ENCODE measurements at places on chromosomes 13 and 19.

DNA sequence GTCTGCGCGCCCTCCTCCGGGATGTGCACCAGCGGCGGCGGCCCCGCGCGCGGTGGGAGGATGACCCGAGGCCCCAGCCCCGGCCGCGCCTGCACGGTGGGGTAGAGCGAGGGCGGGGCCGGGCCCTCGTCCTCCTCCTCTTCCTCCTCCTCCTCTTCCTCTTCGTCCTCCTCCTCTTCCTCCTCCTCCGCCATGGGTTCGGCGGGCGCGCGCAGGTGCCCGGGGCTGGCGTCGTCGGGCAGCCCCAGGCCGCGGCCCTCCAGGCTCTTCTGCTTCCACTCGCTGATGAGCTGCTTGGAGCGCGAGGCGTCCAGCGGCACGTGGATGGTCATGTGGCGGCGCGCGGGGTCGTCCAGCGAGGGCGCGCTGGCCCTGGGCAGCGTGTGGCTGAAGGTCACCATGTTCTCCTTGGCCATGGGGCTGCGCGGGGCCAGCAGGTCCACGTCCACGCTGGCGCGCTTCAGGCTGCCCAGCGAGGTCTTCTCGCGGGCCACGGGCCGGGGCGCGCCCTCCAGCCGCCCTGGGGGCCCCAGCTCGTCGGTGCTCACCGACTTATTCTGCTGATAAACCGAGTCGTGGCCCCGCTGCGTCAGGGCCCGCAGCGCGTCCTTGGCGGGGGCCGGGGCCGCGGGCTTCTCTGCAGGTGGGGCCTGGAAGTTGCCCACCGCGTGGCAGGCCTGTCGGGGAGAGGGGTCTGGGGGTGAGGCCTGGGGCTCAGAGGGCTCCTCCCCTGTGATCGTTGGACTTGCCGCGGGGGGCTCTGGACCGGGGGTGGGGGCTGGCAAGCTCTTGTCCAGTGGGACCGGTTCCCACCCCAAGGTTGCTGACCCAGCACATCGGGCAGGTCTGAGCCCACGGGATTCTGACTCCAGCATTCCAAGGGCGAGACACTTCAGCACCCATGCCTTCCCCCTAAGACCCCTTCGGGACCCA is 8.3 kb downstream of the PLPPR3 start:
- no peak for DNase-seq

DNA sequence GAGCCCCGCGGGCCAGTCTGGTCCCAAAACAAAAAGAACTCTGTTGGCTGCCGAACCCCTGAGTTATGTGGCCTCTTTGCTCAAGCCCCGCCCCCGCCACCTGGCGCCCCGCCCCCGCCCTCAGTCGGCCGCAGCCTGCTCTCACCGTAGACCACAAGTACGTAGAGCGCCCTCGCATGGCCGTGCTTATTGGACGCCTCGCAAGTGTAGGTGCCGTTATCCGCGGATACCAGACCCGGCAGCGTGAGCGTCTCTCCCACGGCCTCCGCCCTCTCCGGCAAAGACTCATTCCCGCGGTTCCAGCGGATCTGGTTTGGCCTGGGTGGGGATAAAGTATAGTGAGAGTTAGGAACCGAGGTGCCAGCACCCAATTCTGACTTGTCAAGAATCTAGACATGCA is 5.5 kb upstream of the ZNF428 start:
- DNase-seq, result peak; percentile 8

DNA sequence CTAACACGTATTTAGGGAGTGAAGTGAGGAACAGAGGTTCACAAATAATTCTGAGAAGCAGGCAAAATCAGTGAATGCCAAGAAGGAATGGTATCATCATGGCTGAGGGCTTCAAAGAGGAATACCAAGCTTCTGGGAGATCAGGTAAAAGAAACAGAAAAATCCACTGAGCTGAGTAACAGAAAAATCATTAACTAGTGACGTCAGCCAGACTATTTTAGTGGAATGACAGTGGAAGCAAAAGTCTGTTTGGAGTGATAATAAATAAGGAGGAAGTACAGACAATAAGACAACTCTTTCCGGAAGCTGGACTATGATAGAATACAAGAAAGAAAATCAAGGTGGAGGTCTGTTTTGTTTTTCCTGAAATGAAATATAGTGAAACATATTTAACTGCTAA is 83.5 kb downstream of the SACS start:
- DNase-seq, result no peak

GRCh38 chr13:28719227-28720055 is 671 bp upstream of the SLC46A3 start:
- peak; percentile 83 for DNase-seq

GRCh38 chr13:27925220-27925991 is 5.6 kb downstream of the PDX1 start:
- DNase-seq, result no peak

DNA sequence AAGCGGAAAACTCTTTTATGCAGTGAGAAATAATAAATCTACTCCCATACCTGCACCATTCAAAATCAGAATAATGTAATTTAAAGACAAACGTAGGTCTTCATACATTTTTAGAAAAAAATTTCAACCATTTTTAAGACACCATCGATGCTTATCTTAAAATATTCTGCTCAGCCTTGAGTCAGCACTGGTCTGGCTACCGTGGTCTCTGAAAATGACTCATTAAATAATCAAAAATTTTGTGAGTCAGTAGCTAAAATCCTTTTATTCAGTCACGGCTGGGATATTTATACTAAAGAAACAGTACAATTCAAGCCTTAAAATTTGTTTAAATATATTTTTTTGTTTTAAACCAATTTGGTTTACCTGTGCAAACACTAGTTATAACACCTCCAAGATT is 2862.8 kb upstream of the PCDH20 start:
- peak; percentile 81 for DNase-seq

DNA sequence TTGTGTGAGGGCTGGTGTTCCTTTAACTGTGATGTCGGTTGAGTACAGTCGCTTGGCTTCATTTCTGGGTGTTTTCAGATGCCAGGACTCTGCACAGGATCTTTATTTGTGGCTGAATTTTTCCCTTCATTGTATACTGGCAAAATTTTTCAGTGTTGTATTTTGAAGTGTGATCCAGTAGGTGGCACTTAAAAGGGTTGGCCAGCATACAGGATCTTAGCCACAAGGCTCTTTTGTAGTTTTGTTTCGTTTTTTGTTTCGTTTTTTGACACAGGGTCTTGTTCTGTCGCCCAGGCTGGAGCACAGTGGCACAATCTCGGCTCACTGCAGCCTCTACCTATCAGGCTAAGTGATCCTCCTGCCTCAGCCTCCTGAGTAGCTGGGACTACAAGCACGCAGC is 8.7 kb downstream of the FCAR start:
- no peak for DNase-seq

GRCh38 chr13:40115426-40115825 is 460.0 kb downstream of the COG6 start:
- DNase-seq, result no peak

GRCh38 chr13:20130652-20131051 is 30.2 kb downstream of the GJA3 start:
- no peak for DNase-seq

GRCh38 chr13:102877303-102877702 is 31.5 kb downstream of the ERCC5 start:
- DNase-seq, result peak; percentile 51

Data from fibroblast of upper back skin (primary cell).